GM10248 (cell line): ENCODE measurements at places on chromosomes 12 and 14.

- no peak for DNase-seq
Observed at GRCh38 chr14:90440592-90440991, 43.8 kb downstream of the CALM1 start.

DNA sequence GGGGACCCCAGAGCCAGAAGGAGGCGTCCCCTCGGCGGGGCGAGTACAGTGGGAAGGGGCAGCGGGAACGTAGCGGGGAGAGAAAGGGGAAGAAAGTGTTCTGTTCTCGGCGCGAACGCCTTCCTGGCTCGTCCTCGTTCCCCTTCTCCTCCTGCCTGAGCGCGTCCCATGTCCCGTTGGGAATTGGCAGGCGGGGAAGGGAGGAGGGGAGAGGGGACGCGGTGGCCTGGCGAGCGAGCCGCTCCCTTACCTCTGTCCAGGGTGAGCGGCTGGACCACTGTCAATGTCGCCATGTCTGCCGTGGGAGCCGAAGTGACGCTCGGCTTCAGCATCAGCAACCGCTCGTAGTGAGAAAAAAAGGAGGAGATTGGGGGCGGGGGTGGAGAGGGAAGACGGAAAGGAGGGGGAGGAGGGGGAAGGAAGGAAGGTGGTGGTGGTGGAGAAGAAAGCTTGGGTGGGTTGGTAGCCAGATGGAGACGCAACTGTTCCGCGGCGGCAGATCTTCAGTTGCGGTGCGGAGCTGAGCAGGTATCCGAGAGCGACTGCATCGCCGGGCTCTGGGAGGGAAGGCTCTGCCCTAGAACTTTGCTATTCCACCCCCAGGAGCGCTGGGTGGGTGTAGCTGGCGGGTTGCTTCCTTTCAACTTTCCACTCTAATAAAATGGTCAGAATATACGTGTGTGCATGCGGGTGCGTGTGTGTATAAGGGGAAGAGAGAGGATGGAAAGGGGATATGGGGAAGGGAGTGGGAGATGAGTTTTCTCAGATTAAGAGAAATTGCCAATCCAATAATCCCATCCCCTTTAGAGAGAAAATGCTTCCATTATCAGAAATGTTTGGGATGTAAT, at the start of gene LIN7A:
LIN7A (minus strand) TSS at position 544 of the 848 bp plus-strand sequence; CDS start at position 332, 212 bp downstream.
- peak; percentile 19 for DNase-seq

DNA sequence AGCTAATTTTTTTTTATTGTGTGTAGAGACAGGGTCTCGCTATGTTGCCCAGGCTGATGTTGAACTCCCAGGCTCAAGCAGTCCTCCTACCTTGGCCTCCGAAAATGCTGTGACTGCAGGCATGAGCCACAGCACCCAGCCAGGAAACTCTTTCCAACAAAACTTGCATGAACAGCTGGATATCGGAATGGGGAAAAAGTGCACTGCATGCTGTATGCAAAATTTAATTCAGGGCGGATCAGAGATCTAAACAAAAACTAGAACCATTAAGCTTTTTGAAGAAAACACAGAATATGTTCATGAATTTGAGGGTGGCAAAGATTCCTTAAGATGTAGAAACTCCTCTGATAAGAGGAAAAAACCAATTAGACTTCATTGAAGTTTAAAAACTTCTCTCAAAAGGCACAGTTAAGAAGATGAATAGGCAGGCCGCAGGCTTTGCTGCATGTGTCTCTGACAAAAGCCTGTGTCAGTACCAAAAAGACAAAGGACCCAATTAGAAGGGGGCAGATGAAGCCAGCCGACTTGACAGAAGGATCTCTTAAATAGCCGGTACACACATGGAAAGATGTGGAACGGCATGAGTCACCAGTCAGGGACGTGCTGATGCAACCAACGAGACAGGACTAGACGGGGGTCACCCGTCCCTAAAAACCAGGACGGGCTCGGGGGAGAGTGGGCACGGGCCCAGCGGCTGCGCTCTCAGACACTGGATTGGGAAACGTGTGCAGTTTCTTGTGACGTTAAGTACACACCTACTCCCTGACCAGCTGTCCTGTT, 34.8 kb upstream of the MMP17 start:
- DNase-seq, result no peak

DNA sequence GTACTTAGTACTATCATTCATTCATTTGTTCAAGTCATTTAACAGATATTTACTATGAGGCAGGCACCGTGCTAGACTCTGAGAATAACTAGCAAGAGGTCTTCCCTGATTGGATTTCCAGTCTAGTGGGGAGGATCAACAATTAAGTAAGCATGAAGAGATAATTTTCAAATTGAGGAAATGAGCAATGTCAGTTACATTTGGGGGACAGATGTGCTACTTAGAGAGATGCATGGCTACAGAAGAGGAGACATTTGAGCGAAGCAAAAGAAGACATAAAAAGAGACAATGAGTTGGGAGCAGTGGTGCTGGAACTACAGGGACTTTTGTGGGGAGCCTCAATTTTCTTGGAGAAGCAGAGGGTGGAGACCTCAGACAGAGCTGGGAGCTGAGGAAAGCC, 7.7 kb downstream of the KCNA5 start:
- no peak for DNase-seq

DNA sequence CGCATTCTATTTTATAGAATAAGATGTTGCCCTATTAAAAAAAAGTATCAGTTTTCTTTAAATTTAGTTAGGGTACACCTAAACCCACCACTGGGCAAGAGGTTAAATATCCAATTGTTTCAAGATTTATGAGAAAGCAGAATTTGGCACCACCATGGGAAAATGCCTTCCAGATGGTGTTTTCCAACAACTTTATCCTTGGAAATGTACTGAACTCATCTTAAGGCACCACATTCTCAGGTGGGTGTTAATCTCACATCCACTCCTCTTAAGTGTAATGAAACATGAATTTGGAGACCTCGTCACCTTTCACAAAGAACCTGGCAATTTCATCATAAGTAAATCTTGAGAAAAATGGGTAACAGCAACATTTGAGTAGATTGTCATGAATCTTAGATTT, 13.1 kb downstream of the CBX5 start:
- no peak for DNase-seq

DNA sequence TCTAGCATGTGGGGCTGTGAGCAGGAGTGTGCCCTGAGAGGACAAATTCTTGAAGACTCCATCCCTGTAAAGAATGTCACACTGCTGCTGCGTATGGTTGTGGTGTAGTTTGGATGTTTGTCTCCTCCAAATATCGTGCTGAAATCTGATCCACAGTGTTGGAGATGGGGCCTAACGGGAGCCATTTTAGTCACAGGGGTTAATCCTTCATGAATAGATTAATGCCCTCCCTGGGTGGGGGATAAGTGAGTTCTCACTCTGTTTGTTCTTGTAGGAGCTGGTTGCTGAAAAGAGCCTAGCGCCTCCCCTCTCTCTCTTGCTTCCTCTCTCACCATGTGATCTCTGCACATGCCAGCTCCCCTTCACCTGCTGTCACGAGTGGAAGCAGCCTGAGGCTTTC, 94.5 kb upstream of the VASH1 start:
- DNase-seq, result no peak

GRCh38 chr12:51480978-51481377, 56.3 kb downstream of the SLC4A8 start:
- DNase-seq, result peak; percentile 34

DNA sequence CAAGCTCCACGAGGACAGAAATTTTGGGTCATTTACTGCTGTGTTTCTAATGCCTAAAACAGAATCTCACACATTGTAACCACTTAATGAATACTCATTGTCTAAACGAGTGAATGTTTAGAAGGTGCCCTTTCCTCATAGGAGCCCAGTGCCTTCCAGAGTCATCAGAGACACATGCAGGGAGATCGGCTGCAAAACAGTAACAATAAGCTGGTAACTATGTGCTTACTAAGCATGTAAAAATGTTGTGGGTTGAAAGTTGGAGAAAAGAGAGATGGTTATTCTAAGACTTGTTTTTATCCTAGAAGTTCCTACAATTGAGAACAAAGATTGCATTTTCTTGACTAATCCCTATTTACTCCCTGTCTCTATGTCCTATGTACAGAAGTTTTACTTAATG, 7.4 kb downstream of the TESPA1 start:
- no peak for DNase-seq
